SK-N-SH (cell line): ENCODE measurements at places on chromosomes 11 and 22. TPM values are rescaled to one million over a fixed set of nuclear protein-coding genes. Genes with fewer than 3 reads are reported as not detected.

The BSX gene
- 0.16 TPM in 1 of 2 replicates, not detected in the other for polyA plus RNA-seq

The C11orf42 gene
- not detected in 2 replicates for polyA plus RNA-seq

DNA sequence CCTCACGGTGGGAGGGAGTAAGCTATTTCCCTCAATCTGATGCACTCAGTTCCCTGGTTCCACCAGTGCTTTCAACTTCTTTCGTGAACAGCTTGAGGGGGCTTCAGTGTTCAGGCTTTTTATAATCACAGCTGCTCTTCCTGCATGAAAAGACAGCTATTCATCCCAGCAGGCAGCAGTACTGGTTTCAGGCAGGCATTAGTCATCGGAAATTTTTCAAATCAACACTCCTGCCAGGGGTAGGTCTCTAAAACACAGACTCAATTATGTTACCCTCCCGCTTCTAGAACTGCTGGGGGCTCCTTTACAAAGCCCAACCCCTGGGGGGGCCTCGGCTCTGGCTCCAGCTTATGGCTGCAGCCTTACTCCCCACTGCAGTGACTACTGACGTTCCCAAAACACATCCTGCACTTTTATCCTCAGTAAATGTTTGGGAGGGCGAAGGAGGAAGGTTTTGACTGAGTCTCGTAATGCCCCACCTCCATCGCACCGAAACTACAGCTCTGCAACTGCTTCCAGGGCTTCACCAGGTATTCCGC is 5.8 kb downstream of the POLDIP3 start:
- no peak for DNase-seq

The CDC42EP1 gene
- polyA plus RNA-seq, result 11.5 and 24.9 TPM in 2 replicates

DNA sequence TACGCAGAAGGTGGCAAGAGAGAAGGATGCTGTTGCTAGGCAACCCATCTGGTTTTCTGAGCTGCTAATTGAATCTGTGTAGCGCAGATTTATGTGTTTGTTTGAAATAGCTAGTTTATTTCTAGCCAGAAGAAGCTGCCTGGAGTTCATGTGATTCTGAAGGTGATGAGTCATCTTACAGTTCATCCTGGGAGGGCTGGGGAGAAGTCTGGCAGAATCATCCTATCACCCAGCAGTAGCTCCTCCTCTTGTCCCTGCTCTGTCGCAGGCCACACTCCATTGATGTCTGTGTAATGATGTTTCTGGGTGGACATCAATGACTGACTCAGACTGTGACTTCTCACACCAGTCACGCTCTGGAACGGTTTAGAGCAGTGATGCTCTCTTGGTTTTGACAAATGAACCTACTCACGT is 4.8 kb upstream of the FBXO7 start:
- DNase-seq, result peak; percentile 74

DNA sequence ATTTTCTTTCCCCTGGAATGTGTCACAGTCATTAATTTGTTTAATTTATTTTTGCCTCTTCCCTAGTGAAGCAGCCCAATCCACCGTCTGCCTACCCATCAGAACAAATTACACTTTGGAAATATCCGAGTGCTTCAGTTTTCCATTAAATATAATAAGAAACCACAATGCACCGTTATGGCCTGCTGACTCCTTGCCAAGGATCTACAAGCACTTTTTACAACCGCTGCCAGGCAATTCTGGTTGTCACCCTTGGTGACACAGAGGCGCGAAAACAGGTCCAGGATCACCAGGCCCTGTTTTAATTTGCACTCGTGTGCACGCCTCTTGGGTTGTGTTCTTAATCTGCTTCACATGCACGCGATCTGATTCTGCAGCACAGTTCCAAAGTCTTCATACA is 43.9 kb downstream of the KIRREL3 start:
- DNase-seq, result no peak
